ENCODE measurements at places on chromosomes 1 and 21.

DNA sequence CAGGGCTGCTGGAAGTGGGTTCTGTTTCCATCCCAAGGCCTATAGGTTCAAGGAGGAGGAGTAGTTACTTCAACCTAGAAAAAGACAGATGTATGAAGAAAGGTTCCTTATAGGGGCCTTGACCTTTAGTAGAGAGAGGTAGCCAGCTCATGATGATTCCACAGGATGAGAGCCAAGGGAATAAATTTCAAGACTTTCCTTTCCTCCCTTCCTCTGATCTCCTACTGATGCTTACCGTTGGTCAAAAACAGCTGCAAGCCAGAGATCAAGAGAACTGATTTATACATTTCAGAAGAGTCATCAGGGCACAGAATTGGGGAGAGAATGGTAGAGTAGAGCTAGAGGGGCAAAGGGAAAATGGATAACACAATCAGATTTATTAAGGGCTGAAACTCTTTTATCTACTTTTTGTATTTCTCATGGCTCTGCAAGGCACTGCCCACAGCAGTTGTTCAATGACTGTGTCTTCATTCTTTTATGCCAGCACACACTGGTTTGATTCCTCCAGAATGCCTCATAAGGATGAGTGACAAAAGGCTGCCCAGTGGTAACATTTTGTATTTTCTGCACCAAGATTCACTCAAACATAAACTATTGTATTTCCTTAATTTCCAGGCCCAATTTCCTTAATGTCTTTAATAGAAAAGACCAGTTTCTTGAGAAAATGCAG is 37.4 kb downstream of the AK5 start:
- DNase-seq: no peak

GRCh38 chr1:48654606-48655210 is 122.0 kb downstream of the BEND5 start:
- no peak for DNase-seq

- DNase-seq: no peak
Measured at GRCh38 chr21:35284199-35284598, 235.1 kb upstream of the RUNX1 start.

GRCh38 chr1:9448132-9449109 is 90.8 kb upstream of the SLC25A33 start:
- no peak for DNase-seq

GRCh38 chr1:203690730-203691129 is 64.1 kb downstream of the ATP2B4 start:
- no peak for DNase-seq

- DNase-seq: no peak
Measured at GRCh38 chr1:2860476-2861142, 59.1 kb upstream of the TTC34 start.

DNA sequence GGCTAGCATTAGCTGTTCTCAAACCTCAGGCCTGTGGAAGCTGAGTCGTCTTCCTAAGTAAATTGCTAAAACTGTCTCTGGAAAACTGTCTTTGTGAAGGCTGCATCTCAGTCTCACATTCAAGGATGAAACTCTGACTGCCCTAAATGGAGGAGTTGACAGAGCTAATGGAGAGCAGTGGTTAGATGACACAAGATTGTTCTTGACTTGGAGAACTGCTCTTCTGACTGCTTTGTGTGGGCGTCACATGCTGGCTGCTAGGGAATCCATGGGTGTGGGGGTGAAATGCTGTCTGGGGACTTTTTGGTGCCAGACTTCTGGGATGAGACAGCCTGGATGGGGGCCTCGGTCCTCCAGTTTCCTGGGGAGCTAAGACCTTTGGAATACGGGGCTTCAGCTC is 24.5 kb upstream of the TSPAN2 start:
- no peak for DNase-seq

GRCh38 chr21:44773291-44773932 is 28.2 kb downstream of the UBE2G2 start:
- no peak for DNase-seq

GRCh38 chr1:85219853-85220610 is 19.2 kb upstream of the SYDE2 start:
- no peak for DNase-seq

DNA sequence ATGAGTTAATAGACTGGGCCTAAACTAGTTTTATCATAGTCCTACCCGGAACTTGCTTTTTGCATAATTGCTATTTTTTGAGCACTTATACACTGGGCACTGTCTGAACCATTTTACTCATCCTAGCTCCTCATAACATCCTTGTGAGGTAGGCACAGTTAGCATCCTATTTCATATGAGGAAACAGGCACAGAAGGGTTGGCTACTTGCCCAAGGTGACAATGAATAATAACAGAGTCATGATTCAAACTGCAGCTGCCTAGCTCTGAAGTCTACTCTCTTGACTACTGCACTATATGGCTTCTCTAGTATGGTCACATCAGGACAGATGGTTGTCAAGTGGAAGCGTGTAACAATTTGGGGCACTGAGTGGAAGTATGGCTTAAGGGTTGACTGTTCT is 18.2 kb upstream of the RC3H1 start:
- no peak for DNase-seq

GRCh38 chr1:117092594-117092993 is 29.0 kb downstream of the TRIM45 start:
- DNase-seq: no peak

All from activated CD4-positive, alpha-beta T cell treated with anti-CD3 and anti-CD28 coated beads, Interleukin-2, amount 50 U/mL, for 1 hour (primary cell).